ENCODE measurements at places on chromosomes 11 and 22. TPM values are rescaled to one million over a fixed set of nuclear protein-coding genes. Genes with fewer than 3 reads are reported as not detected.

- H3K4me1 ChIP-seq: peaks cover 26% of the 10 kb centered on the region
- H3K4me3 ChIP-seq: no peak overlapping the region
- no peaks in the 10 kb centered on the region for H3K36me3 ChIP-seq
- H3K27ac ChIP-seq: no peak overlapping the region
- DNase-seq: peak; percentile 61
These were observed 4.3 kb upstream of the SBF2 start for GRCh38 chr11:10298342-10298741.

GRCh38 chr11:10205928-10206327 is 88.1 kb downstream of the SBF2 start:
- H3K36me3 ChIP-seq: no peaks in the 10 kb centered on the region
- H3K27ac ChIP-seq: no peak overlapping the region
- no peaks in the 10 kb centered on the region for H3K27me3 ChIP-seq
- no peaks in the 10 kb centered on the region for H3K4me1 ChIP-seq

DNA sequence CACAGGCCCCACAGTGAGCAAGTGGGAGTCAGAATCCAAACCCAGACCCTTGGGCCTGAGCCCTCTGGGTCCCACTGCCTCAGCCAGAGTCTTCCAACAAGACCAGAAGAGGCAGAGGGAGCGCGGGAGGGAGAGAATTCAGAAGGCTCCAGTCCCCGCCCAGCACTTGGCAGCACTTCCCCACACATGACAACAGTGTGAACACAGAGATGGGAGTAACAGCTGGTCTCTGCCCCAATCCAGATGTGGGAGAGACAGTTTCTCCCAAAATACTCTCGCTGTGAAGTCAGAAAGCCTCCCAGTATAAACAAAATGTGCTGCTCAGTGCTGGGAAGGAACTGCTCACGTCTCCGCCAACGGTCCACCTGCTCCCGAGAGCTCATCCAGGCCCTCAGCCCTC is 219.9 kb downstream of the MN1 start:
- H3K27me3 ChIP-seq: peaks cover 4% of the 10 kb centered on the region
- no peaks in the 10 kb centered on the region for H3K36me3 ChIP-seq
- H3K4me3 ChIP-seq: no peak overlapping the region

The CECR2 gene
- not detected for total RNA-seq

The SLC35F2 gene
- 32.0 TPM for total RNA-seq

The MPPED1 gene
- not detected for total RNA-seq

The MCAM gene
- 2.0 TPM for total RNA-seq

DNA sequence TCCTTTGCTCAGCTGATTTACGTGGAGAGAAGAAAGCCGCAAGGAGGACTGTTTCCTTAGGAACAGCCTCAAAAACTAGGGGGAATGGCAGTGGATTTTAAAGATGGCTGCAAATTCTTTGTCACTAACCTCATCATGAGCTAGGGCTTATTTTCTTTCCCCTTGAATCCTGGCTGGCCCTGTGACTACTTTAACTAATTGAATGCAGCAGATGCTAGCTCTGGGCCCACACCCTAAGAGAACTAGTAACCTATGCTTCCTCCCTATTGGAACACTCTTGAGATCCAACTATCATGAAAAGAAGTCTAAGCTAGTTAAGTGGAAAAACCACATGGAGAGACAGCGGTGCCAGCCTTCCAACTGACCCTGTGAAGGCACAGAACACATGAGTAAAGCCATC is 421.3 kb upstream of the NARS2 start:
- DNase-seq: no peak
- no peak overlapping the region for H3K4me3 ChIP-seq
- no peak overlapping the region for H3K27ac ChIP-seq
- H3K36me3 ChIP-seq: no peaks in the 10 kb centered on the region
- no peaks in the 10 kb centered on the region for H3K4me1 ChIP-seq

DNA sequence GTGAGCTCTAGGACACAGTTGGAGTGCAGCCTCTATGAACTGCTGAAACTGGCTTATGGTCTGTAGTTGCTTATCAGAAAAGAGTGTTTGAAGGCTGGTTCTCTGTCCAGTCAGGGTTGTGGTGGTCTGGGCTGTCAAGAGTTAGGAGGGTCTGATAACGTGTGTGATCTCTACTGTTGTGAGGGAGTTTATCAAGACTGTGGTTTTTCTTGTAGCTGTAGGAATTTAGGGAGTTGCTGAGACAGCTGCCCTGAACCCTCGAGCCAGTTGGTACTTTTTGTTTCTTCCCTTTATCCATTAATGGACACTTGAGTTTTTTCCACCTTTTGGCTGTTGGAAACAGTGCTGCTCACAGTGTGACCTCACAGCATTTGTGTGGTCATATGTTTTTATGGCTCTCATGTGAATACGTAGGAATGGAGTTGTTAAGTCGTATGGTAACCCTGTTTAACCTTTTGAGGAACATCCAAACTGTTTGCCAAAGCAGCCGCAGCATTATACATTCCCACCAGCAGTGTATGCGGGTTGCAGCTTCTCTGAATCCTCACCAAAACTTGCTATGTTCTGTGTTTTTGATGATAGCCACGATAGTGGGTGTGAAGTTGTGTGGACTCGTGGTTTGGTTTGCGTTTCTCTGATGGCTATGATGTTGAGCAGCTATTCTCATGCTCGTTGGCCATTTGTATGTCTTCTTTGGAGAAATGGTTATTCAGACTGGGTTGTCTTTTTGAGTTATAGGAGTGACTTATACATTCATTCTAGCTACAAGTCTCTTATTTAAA is 20.9 kb upstream of the DGCR8 start:
- DNase-seq: no peak
- H3K27ac ChIP-seq: peak overlapping the region; percentile 72
- H3K4me1 ChIP-seq: peaks cover 6% of the 10 kb centered on the region
- peak overlapping the region; percentile 35 for H3K4me3 ChIP-seq
- H3K36me3 ChIP-seq: peaks cover 26% of the 10 kb centered on the region

The KRTAP5-2 gene
- not detected for total RNA-seq

DNA sequence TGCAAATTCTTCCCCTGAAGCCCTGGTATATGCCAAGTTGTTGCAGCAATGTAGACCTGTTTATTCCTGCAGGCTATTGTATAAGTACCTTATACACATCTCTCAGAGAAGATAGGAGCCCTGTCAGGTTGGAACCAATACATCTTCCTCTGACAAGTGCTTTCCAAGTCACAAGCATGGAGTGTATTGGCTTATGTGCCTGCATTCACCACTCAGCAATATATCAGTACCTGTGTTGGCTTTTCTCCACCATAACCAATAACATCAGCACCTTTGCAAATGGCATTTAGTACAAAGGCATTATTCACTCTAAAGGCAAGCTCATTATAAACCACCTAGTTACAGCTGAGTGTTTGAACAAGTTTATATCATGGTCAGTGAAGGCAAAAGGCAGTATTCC is 611.7 kb upstream of the CNTN5 start:
- no peaks in the 10 kb centered on the region for H3K27me3 ChIP-seq
- no peak overlapping the region for H3K4me3 ChIP-seq
- H3K36me3 ChIP-seq: no peaks in the 10 kb centered on the region
- no peaks in the 10 kb centered on the region for H3K4me1 ChIP-seq
- no peak for DNase-seq
- no peak overlapping the region for H3K27ac ChIP-seq

DNA sequence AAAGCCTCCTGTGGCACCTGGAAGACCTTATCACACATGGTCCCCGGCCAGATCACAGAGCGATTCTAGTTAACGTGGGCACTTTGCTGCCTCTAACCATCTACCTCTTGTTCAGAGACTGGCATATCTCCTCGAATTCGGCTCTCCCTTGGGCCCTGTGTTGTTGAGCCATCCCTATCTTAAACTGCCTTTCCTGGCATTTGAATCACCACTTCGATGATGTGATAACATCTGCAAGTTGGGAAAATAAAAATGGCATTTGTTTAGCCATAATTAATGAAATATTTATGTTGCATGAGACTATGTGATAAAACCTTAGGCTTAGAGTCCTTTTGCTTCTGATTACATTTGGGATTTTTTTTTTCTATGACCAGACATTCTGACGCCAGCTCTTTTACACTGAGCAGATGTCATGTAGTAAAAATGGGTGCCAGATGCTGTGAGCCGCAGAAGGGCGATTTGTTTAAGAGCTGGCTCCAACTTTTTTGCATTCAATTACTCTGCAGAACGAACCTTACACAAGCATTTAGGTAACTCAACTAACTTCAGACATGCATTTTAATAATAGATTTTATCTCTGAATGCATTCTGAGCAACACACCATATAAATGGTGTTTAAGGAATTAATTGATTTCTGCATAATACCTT is 58.5 kb upstream of the PARVA start:
- no peak for DNase-seq
- H3K36me3 ChIP-seq: no peaks in the 10 kb centered on the region
- no peak overlapping the region for H3K4me3 ChIP-seq
- no peak overlapping the region for H3K27ac ChIP-seq

The CHST1 gene
- total RNA-seq: 0.80 TPM

The ZNF74 gene
- 15.3 TPM for total RNA-seq

The PGM2L1 gene
- total RNA-seq: 9.6 TPM

GRCh38 chr22:17213976-17214375 is 5.3 kb downstream of the ADA2 start:
- H3K27ac ChIP-seq: no peak overlapping the region
- H3K4me1 ChIP-seq: peaks cover 38% of the 10 kb centered on the region
- no peaks in the 10 kb centered on the region for H3K36me3 ChIP-seq

DNA sequence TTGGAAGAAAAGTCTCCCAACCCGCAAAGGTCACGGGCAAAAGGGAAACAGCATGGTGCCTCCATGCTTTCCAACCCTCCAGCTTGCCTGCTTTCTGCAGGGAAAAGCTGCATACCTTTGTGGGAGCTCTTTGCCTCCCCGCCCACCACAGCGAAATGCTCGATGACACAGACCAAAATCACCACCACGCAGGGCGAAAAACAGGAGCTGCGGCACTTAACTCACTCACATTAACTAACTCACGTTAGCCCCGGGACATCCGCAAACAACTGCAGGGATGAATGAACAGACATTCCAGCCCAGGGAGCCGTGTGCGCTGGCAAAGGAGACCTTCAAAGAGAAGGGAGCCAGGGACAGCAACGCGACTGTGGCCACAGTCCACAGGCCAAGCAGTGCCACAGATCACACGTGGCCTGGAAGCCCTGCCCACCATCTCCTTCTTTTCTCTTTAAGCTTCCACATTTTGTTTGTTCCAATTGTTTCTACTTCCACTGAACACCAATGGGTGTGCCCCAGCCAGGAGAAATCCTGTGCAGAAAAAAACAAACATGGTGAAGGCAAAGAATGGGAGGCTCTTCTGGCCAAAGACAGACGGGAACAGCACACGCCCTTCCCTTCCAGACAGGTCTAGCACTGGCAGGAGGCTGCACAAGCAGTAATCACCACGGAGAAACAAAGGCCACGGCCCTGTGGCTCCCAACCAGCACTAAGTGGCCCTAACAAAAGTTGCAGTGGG is 39.3 kb downstream of the DUSP8 start:
- H3K27me3 ChIP-seq: no peaks in the 10 kb centered on the region
- H3K27ac ChIP-seq: no peak overlapping the region
- peaks cover 11% of the 10 kb centered on the region for H3K36me3 ChIP-seq
- peaks cover 40% of the 10 kb centered on the region for H3K4me1 ChIP-seq
- DNase-seq: no peak

- H3K36me3 ChIP-seq: no peaks in the 10 kb centered on the region
- DNase-seq: no peak
- no peaks in the 10 kb centered on the region for H3K4me1 ChIP-seq
- no peak overlapping the region for H3K4me3 ChIP-seq
These were observed 27.7 kb downstream of the DDI1 start for GRCh38 chr11:104064034-104064630.

DNA sequence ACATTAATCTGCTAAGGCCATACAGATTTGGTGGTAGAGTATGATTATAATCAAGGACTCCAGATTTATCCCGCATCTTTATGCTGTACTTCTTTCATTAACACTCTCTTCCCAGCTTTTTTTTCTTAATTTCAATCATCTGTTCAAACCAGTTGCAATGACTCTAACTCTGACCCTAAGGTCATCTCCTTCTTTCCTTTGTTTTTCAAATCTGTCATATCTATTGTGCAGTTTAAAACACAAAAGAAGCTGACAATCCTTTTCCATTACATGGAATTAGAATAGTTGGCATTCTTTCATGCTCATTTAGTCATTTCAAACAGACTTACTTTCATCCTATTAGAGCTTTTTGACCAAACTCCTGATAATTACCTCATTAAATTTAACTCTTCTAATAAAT is 53.6 kb upstream of the GRM5 start:
- H3K27ac ChIP-seq: no peak overlapping the region
- H3K4me1 ChIP-seq: no peaks in the 10 kb centered on the region
- no peaks in the 10 kb centered on the region for H3K27me3 ChIP-seq
- H3K36me3 ChIP-seq: no peaks in the 10 kb centered on the region
- no peak for DNase-seq

DNA sequence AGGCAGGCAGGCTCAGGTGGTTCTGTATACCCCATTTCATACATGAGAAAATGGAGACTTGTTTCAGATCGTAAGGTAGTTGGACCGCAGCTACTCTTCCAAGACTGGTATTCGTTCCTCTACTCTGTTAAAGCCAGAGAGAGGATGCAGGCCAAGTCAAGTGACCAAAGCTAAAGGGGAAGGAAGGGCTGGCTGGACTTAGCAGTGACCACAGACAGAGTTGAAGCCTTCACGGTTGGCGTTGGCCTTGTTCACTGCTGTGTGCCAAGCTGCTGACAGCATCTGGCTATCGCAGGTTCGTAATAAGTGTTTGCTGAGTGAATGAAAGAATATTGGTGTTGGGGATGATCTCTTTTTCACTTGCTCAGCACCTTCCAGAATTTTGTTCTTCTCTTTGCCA is 64.2 kb downstream of the PTPRJ start:
- no peaks in the 10 kb centered on the region for H3K36me3 ChIP-seq
- no peak overlapping the region for H3K4me3 ChIP-seq
- peaks cover 39% of the 10 kb centered on the region for H3K4me1 ChIP-seq
- H3K27ac ChIP-seq: no peak overlapping the region
- DNase-seq: no peak

The DDX25 gene
- total RNA-seq: 0.46 TPM

DNA sequence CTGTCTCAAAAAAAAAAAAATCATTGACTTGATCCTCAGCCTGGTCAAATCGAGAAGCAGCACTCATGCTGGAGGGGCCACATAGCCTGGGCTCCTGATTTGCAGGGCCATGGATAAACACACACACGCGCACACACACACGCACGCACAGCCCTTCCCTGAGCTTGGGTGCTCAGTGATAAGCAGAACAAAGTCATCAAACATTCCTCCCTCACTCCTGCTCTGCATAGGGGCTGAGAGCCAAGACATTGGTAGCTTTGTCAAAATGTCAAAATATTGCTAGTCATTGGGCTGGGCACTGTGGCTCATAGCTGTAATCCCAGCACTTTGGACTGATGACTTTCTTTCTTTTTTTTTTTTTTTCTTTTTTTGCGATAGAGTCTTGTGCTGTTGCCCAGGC is 34.0 kb upstream of the A4GALT start:
- no peaks in the 10 kb centered on the region for H3K27me3 ChIP-seq
- DNase-seq: no peak
- H3K4me1 ChIP-seq: no peaks in the 10 kb centered on the region
- H3K36me3 ChIP-seq: no peaks in the 10 kb centered on the region
- H3K4me3 ChIP-seq: no peak overlapping the region

- H3K4me3 ChIP-seq: peak overlapping the region; percentile 91
- DNase-seq: no peak
- peaks cover 11% of the 10 kb centered on the region for H3K36me3 ChIP-seq
- H3K4me1 ChIP-seq: peaks cover 47% of the 10 kb centered on the region
- H3K27ac ChIP-seq: peak overlapping the region; percentile 82
These were observed 782 bp downstream of the TMEM109 start for GRCh38 chr11:60914633-60915247.

GRCh38 chr22:42376711-42377554 is 55.3 kb downstream of the NFAM1 start:
- no peak overlapping the region for H3K4me3 ChIP-seq
- no peak for DNase-seq
- H3K4me1 ChIP-seq: no peaks in the 10 kb centered on the region
- H3K27me3 ChIP-seq: no peaks in the 10 kb centered on the region

- H3K4me3 ChIP-seq: no peak overlapping the region
- no peaks in the 10 kb centered on the region for H3K27me3 ChIP-seq
- H3K36me3 ChIP-seq: no peaks in the 10 kb centered on the region
- no peak overlapping the region for H3K27ac ChIP-seq
- no peak for DNase-seq
These were observed 54.3 kb downstream of the SCUBE1 start for GRCh38 chr22:43288807-43289420.
